EH (cell line): ENCODE measurements at places on chromosomes 6 and 20.
A peak's percentile ranks its signal among the peaks of the same experiment; 100 is the strongest.

DNA sequence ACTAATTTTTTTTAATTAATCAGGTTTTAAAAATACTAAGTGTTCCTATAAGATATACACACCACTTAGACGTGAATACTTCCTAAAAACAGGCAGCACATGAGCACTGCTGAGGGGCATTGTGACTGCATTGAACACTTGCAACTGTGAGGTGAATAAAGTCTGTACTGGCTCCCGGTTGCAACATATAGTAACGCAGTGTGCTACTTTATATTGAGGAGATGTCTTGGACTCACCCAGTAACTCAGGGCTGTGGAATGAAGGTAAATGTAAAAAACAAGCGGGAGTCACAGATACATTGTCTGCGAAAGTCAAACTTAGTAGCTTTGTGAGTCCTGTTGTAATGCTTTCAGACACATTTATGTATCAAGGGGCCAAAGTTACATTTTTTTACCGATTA, 17.0 kb upstream of the HLA-A start:
- no peak for DNase-seq

- peak; percentile 4 for DNase-seq
These were observed 44.6 kb downstream of the BLTP3A start for GRCh38 chr6:34836451-34836850.

DNA sequence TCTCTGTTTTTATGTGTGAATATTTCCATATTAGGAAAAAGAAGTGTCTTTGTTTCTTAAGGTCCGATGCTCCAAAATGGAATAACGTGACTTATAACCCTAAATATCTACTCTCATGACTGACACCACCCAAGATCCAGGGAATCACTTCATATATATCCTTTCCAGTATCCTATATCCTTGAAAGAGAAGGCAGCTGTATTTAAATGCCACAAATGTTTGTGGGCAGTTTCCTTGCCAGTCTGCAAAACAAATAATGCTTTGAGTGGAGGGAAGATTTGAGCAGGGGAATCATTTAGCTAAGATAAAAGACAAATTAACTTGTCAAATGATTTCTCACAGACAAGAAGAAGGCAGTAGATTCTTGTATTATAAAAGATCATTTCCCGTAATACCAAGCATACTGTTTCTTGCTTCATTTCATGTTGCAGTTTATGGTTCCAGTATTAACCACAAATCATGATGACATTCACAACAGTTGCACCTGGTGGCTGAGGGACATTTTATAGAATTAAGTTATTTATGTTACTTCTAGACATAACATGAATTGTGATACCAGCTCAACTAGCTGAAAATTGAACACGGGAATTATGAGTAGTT, 30.0 kb upstream of the FABP7 start:
- peak; percentile 0 for DNase-seq

- DNase-seq, result no peak
These were observed 92.9 kb downstream of the PLEKHG1 start for GRCh38 chr6:150692604-150693003.

GRCh38 chr6:96939007-96939805, 14.7 kb downstream of the KLHL32 start:
- DNase-seq, result peak; percentile 85

- DNase-seq, result no peak
These were observed 142.8 kb downstream of the ID4 start for GRCh38 chr6:19979986-19980385.

- peak; percentile 60 for DNase-seq
These were observed 188.1 kb downstream of the FOXC1 start for GRCh38 chr6:1797801-1798200.

GRCh38 chr20:49758781-49759180, 45.1 kb upstream of the B4GALT5 start:
- DNase-seq, result no peak

DNA sequence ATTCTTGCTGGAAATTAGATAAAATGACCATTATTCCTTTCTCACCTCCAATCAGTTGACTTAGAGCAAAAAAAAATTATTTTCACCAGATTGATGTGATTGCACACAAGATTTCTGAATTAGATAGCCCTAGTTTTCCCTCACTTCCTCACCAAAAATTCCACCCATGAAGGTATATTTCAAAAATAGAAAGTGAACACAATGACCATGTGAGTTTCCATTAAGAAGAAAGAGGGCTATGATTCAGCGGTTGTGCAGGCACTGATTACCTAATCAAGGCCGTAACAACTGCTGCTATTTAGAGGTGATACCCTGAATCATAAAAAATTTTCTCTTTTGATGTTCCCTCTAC, 19.5 kb upstream of the RALGAPA2 start:
- DNase-seq, result no peak

GRCh38 chr20:57429580-57430200, 38.5 kb downstream of the RBM38 start:
- DNase-seq, result peak; percentile 19

DNA sequence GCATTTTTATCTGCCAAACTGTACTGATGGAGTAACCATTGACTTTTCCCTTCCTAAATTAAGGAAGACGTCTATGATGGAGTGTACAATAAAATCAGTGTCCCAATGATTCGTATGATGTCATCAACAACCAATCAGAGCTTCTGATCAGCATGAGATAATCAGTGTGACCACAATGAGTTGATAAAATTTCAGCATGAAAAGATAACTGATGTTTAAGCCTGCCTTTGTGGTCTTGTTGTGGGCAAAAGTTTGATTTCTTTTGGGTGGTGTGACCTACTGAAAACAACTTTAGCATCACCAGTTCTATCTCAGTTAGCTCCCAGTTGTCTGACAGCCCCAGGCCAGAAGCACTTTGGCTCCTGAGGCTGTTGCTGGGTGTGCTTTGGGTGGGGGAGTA, 3.3 kb downstream of the PCIF1 start:
- DNase-seq, result no peak
